Mucosa of gallbladder (tissue), 1 donor: ENCODE measurements at places on chromosomes 2 and 18. TPM values are rescaled to one million over a fixed set of nuclear protein-coding genes. Genes with fewer than 3 reads are reported as not detected.
A peak's percentile ranks its signal among the peaks of the same experiment; 100 is the strongest.

- DNase-seq, result no peak
Measured at GRCh38 chr2:226788064-226788463, 11.6 kb downstream of the IRS1 start.

The SPP2 gene
- not detected for total RNA-seq

GRCh38 chr2:186618696-186619095 lies 28.8 kb downstream of the ITGAV start:
- DNase-seq, result no peak

The CEP192 gene
- 22.6 TPM for total RNA-seq

GRCh38 chr2:139366681-139367080 lies 586.5 kb upstream of the NXPH2 start:
- no peak for DNase-seq

DNA sequence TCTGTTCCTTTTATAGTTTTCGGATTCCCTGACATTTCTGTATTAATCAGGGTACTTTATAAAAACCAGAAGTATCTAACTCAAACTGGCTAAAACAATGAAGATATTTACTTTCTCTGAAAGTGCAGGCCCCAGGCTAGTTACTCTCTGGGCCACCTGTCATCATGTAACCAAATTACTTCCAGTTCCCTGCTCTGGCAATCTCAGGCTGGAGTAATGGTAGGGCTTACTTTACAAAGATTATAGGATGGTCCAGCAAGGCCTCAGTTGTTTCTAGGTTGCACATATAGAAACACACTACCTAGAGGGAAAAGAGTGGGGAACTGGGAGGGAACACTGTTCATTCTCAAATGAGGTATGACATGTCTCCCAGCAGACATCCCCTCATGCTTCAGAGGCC lies 74.8 kb downstream of the CHST9 start:
- no peak for DNase-seq

The B4GALT6 gene
- 16.9 TPM for total RNA-seq

The CFC1 gene
- total RNA-seq, result not detected

GRCh38 chr2:129010262-129010661 lies 691.6 kb upstream of the HS6ST1 start:
- no peak for DNase-seq

GRCh38 chr18:49073437-49073836 lies 122.7 kb upstream of the SMAD7 start:
- no peak for DNase-seq

The MRO gene
- 0.75 TPM for total RNA-seq

DNA sequence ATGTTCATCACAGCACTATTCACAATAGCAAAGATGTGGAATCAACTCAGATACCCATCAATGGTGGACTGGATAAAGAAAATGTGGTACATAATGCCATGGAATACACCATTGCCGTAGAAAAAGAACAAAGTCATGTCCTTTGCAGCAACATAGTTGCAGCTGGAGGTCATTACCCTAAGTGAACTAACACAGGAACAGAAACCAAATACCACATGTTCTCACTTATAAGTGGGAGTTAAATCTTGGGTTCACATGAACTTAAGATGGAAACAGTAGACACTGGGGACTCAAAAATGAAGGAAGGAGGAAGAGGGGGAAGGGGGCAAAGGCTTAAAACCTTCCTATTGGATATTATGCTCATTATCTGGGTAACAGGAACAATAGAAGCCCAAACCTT lies 228.1 kb upstream of the RAB6C start:
- no peak for DNase-seq

DNA sequence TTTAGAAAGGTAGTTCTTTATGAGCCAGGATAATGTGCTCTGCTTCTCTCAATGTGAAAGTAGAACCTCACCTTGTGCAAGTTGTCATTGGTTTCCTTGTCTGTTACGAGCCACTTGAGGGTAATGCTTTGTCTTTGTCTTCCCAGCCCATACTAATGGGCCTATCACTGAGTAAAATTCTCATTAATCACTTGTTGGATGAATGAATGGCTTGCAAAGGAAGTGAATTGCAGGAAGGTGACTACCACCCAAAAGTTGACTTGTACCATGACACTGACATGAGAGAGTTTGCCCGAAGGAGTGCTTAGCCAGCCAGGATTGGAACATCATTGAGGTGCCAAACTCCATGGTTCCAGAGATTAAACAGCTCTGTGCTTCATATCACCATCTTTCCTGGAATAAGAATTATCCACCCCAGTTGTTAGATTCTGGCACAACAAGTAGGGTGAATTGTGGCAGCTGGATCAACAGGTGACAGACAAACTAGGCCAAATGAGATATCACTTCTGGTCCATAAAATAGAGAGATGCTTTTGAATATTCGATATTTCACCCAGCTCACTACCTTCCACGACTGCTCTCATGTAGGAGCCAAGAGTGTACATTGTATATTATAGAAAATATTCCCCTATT lies 20.5 kb upstream of the CD28 start:
- DNase-seq, result no peak

DNA sequence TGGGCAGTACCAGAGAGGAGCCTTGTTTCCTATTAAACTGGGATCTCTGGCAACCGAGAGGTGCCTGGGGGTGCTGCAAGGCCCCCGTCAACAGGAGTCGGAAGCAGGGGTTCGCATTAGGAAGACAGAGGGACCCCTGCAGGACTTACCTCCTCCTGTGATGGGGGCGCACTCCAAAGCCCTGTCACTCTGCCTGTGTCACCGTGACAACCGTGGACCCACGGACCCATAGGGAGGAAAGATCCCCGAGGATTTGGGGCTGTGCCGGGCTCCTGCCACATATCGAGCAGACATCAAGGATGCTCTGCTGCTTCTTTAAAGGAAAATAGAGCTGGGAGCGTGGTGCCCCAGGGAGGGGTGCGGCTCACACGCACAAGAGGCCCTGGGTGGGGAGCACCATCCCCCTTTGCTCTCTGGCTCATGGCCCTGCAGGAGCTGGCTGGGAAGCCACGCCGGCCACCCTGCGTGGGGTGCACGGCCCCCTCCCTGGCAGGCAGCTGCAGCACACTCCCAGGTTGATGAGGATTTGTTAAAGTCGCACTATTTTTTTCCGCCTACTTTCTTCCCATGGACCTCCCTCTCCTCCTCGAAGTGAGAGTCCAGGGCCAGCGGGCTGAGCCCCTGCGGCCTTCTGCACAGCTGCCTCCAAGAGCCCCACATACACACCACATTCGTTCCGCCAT lies 167.5 kb downstream of the TWIST2 start:
- no peak for DNase-seq

DNA sequence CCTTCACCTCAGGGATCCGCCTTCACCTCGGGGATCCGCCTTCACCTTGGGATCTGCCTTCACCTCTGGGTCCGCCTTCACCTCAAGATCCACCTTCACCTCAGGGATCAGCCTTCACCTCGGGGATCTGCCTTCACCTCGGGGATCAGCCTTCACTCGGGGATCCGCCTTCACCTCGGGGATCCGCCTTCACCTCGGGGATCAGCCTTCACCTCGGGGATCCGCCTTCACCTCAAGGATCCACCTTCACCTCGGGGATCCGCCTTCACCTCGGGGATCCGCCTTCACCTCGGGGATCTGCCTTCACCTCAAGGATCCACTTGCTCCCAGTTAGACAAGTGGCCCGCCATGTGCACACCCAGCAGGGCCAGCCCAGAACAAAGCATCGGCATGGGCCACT lies 7.3 kb downstream of the KIF1A start:
- DNase-seq, result no peak

DNA sequence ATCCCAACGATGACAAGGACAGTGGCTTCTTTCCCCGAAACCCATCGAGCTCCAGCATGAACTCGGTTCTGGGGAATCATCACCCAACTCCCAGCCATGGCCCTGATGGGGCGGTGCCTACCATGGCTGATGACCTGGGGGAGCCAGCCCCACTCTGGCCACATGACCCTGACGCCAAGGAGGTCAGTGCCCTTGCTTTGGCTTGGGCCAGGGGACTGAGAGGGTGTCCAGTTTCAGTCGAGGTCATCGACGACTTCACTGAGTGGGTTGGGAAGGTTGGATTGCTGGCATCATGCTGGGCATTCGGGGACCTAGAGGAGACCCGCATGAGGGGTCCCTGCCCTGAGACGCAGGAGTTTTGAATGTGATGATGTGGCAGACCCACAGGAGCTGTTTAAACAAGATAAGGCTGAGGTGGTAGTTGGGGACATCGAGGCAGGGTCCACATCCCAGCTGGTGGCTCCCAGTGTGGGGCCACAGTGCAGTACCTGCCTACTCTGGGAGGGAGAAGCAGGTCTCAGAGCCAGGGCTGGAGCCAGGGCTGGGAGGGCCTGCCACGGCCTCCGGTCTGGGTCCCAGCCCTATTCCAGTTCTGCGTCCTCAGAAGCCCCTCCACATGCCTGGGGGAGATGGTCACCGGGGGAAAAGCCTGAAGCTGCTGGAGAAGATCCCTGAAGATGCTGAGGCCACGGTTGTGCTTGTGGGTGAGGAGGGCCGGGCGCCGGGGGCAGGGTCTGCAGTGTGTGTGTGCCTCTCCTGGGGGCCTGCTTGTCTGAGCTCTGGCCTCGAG lies 6.0 kb downstream of the SLC4A3 start:
- no peak for DNase-seq

The CD207 gene
- total RNA-seq, result 0.52 TPM

GRCh38 chr2:189379731-189380261 lies 61.5 kb upstream of the WDR75 start:
- no peak for DNase-seq

DNA sequence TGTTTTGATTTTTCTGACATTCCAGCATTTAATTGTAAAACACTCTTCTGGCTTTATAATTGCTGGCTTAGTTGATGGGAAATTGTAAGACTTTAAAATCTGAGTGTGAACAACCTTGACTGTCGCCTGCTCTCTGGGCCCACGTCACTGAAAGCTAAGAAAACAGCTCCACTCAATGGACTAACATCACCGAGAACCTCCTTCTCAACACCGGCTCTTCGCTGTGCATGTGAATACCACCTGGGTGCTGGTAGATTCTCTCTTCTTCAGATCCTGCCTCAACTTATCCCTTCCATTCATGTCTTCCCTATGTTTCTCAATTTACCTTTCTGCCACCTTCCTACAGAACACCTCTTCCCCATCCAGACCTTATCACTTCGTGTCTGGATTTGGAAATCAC lies 523.1 kb upstream of the ID2 start:
- no peak for DNase-seq

GRCh38 chr2:9076210-9076609 lies 72.7 kb upstream of the MBOAT2 start:
- no peak for DNase-seq

GRCh38 chr18:12422936-12423335 lies 15.2 kb downstream of the PRELID3A start:
- no peak for DNase-seq

DNA sequence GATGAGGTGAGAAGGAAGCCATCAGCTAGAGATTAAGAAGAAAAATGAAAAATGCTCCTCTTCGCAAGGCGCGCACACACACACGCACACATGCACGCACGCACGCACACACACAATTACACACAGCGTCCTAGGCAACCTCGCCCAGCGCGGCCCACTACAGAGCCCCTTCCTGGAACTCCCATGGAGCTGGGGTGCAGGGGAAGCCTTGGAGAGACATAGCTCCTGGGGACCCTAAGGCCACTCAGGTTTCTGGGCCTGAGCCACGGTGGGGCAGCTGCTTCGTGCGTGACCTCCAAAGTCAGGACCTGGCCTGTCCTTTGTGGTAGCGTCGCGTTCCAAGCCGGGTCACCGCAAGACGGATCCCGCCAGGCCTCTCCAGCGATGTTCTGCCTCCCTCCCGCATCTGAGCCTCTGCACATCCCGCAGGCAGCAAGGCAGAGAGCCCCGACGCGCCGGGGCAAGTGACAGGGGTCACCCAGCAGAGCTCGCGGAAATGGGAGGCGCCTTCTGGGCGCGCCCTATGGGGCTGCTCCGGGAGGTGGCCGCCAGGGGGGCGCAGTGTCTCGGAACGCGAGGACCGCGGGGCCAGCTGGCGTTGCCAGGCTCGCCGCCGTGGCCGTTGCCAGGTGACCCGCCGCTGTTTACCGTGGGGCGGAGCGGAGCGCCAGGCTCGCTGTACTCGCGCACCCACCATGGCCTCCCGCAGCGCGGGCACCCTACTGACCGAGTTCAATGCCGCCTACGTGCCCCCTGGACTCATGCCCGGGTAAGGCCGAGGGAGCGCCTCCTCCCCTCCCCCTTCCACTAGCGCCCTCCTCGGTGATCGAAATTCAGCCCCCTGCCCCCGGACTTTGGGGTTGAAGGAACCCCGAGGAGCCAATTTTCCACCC lies 79.0 kb downstream of the CIB4 start:
- peak; percentile 32 for DNase-seq

DNA sequence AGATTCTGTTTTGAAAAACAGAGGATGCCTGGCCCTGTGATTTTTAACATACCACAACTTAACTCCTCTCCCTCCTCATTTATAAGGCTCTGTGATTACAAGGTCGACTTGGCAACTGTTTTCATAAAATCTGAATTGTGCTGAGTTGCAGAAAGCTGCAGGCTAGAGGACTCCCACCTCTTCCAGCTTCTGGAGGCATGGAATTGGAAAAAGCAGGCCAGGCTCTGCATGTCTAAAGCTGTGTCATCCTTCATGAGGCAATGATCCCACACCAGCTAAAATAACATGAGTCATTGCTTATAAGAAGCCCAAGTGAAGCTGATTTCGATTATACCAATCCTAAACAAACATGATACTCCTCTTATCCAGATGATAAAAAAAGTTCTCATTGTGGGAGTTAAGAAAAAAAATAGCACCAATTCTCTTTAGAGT lies 11.7 kb downstream of the ARHGAP28 start:
- peak; percentile 43 for DNase-seq
